SHP77 treated with DMSO at 0.1 percent for 48 hours (cell line): ENCODE measurements at places on chromosomes 6 and 20.
A peak's percentile ranks its signal among the peaks of the same experiment; 100 is the strongest.

- DNase-seq = no peak
Measured at GRCh38 chr20:36655004-36655403, 9.0 kb upstream of the SLA2 start.

- no peak for DNase-seq
Measured at GRCh38 chr20:55881204-55881603, 124.1 kb downstream of the CBLN4 start.

GRCh38 chr20:24027229-24027628 lies 38.6 kb upstream of the GGTLC1 start:
- no peak for DNase-seq

GRCh38 chr6:51568771-51569170 lies 518.6 kb downstream of the PKHD1 start:
- DNase-seq = no peak

- peak; percentile 22 for DNase-seq
Measured at GRCh38 chr6:77466055-77466450, 2.8 kb upstream of the HTR1B start.

DNA sequence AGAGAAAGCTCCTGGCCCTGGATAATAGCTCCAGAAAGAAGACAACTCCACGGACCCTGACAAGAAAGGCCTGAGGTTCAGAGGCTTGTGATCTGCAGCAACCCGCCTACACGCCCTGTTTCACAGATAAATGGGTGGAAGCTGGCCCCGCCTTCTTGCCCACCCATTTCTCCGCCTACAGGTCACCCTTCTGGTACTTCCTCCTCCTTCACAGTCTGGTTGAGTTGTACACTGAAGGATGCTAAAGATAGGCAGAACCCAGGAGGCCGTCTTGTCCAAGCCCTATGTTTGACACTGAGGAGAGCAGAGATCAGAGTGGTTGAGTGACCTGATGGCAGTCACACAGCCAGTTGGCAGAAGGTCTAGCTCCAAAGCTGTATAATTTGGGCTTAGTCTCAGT lies 34.2 kb upstream of the MDGA1 start:
- DNase-seq = no peak

- no peak for DNase-seq
Measured at GRCh38 chr20:1588533-1589460, 31.0 kb downstream of the SIRPB1 start.

- DNase-seq = no peak
Measured at GRCh38 chr6:13261464-13261994, 66.8 kb downstream of the TBC1D7 start.

- DNase-seq = peak; percentile 66
Measured at GRCh38 chr20:52972190-52972937, at the start of gene TSHZ2. Gene TSHZ2 (plus strand): TSS chr20:52972358. CDS start chr20:52973294, 936 bp downstream.

DNA sequence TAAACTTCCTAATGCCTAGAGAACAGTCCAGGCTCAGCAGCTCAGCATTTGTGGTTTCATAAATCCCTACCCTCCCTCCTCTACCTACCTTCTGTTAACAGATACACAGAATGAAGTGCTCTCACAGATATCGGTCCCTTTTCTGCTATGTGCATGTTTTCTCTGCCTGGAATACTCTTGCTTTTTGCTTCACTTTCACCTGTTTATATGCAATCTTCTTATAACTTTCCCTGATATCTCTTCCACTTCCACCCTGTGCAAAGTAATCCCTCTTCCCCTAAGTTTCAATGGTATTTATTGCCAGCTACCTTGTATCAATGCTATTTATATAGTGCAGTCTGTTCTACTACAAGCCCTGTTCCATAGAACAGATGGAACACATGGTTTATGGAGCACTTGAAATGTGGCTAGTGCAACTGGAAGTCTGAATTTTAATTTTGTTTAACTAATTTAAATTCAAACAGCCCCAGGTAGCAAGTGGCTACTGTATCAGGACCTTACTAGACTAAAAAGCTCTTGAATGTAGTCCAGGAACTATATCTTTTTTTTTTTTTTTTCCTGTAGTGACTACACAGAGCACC lies 3.1 kb upstream of the TAB2 start:
- no peak for DNase-seq

- no peak for DNase-seq
Measured at GRCh38 chr6:53630533-53631226, 34.9 kb downstream of the KLHL31 start.

GRCh38 chr6:134502614-134503549 lies 185.0 kb upstream of the SGK1 start:
- no peak for DNase-seq

DNA sequence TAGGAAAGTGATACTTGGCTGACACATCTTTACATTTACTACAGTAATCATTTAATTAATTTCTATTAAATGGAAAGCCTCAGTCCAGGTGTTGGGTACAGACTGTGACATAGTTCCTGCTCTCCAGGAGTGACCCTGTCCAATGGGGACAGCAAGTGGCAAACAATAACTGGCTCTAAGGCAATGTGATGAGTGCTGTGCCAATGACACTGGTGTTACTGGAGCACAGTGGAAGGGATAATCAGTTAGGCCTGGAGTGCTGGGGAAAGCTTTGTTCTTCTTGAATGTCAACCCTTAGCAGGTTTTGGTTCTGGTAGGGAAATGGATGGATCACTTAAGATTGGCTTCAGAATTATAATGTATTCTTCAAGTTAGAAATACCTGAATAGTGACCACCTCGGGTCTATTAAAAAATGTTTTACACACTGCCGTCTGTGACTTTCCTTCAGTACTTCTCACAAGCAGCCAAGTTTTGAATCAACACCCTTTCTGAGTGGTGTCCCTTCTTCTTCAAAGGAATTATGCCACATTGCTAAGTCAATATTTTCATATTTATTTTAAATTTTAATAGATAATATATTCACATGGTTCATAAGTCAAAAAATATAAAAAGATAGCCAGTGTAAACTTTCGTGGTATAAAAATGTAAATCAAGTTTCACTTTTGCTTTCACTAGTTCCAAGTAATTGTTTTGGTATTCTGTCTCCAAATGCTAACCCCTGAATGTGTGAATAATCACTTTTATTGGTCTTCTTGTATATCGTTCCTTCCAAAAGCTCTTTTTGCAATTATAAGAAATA lies 9.6 kb downstream of the CMTR1 start:
- no peak for DNase-seq

DNA sequence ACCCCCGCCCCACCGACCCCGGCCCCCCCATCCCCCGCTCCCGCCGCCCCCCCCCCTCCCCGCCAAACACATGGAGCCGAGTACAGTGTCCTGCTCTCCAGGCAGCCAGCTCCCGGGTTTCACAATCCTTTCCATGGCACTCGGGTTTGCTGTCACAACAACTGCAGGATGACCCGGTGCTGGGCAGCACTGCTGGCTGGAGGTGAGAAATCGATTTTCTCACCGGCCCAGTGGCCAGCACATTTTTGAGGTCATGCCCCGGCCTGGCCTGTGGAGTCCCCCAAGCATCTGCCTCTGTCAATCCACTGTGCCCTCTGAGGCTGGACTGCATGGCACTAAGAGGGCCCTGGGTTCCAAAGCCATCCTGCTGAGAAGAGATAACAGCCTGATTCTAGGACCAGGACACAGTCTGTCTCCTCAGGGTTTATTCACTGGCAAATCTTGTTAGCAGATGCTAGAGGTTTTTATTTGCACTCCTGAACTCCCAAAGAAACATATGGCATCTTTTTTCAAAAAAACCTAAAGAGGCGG lies 129.5 kb downstream of the NFATC2 start:
- no peak for DNase-seq

GRCh38 chr6:122803171-122803661 lies 14.2 kb downstream of the SMPDL3A start:
- no peak for DNase-seq

DNA sequence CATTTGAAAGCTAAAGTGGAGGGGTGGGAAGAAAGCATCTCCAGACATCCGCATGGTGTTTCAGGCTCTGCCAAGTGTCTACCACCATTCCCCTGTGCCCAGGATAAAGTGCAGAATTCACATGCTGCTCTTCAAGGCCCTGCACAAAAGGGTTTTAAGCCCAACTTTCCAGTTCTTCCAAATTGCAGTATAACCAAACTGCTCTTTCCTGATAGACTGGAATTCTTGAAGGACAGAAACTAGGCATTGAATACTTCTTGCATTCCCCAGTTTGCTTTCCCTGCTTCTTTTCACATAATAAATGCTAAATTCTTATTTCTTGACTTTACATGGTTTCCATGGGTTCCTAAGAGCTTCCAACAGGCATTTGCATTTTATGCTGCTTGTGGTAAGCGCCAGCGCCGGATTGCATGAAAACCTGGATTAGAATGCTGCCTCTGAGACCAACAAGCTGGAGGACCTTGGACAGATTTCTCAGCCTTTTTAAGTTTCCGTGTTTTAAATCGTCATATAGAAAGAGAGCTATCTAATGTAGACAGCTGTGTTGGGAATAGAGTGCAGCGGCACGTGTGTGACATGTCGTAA lies 7.9 kb downstream of the SOX4 start:
- no peak for DNase-seq

GRCh38 chr20:59985864-59986263 lies 27.6 kb downstream of the CDH26 start:
- no peak for DNase-seq

DNA sequence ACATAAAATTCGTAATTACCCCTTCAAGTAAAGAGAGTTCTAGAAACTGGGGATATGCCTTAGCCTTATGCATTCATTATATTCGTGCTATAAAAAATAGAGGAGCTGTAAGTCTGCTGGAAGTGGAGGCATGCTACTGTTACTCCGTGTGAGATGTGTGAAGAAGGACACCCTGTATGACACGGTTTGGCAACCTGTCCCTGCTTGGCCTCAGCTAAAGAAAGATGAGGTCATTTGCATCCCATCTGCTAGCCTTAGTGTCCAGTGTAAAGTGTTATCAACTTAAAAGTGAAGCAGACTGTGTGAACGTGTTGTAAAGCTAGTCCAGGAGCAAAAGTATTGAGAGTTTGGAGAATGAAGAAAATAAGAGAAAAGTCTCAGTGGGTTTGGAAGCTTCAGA lies 135.1 kb upstream of the RAB32 start:
- no peak for DNase-seq

DNA sequence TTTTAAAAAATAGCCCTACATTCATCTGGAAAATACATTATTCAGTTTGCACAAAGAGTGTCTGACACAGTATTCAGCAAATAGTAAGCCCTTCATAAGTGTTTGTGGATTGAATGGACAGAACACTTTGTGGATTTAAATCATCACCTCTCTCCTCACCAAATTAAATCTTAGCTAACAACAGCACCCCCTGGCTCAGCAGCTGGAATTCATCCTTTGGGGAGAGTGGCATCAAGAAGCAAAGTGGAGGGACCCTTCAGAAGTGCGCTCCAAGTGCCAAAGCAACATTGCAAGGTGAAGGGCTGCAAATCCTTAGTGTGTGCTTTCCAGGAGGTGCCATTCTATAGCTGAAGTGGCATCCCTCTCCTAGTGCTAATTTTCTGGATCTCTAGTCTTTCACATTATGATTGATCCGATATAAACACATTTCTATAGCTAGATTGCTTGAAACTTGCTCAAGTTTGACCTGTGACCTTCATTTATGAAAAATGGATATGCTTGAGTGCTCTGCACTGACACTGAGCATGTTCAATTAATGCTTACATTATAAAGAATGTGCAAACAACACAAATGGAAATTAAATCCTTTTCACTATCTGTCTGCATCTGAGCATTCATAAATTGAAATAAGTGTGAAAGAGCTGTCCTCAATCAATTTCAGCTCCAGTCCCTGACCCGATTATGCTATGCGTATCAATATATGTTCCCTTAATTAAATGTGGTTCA lies 891.7 kb downstream of the C6orf118 start:
- no peak for DNase-seq

DNA sequence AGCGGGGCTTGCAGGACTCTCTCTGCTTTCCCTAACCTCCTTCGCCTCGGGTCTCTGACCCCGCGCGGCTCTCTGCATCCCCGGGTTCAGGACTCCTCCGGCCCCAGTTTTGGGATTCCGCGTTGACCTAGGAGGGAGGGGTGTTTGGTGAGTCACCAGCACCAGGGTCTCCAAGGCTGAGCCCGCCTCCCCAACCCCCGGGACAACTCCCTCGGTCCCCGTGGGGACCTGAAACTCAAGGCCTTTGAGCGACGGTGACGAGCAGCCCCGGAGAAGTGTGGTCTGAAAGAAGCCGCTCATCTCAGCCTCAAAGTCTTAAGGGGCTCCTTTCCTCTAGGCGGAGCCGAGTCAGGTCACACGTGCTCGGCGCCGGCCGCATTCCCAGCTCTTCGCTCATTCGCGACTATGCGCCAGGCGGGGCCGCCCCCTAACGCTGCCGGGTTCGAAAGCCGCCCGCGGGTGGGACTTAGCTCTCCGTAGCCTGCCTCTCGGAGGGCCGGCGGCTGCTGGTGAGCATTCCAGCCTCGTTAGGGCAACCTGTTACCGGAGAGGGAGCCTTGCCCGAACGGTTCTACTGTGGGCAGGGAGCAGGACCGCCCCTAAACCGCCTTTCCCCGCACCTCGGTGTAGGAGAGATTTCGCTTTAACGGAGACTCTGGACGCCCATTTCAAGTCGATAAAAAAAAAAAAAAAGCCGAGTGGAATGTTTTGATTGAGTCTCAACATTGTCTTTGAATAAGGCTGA lies 3.0 kb upstream of the PRDM13 start:
- DNase-seq = no peak

DNA sequence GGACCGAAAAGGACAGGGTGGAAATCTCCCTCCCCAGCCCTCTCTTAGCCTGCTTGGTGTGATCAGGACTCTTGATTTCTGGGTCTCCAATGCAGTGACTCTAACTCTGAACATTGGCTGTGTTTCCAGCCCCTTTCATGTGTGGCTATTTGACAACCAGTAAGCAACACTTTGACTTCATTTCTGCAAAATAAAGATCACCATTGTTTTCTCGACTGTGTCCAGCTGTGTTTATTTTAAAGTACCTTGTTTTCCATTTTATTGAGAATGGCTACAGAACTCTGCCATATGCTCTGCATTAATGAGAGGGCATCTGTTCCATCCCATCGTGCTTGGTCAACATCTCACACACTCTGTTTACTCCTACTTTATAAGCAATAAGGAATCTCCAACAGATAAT lies 60.9 kb upstream of the TAGAP start:
- no peak for DNase-seq

DNA sequence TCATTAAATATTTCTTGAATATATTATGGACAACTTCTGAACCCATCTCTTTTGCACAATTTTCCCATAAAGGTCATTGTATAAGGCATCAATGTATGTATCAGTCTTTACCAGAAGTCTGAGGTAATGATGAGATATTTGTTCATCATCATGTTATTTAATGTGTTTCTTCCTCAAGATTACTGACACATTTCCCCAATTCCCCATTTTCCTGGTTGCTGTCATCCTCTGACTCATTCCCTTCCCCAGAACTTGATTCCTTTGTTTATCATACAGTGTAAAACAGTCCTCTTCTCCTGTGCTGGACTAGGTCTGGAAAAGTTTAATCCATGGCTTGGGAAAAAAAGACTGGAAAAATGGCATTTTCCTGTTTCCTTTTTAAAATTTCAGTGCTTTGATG lies 107.9 kb upstream of the FLRT3 start:
- DNase-seq = no peak

- DNase-seq = no peak
Measured at GRCh38 chr6:60643870-60644269, 1642.2 kb downstream of the KHDRBS2 start.
